Renal pelvis (tissue), 12 donors: ENCODE measurements at places on chromosomes 1 and 21.

- DNase-seq, result no peak
These were observed 751.9 kb upstream of the NEGR1 start for GRCh38 chr1:73034271-73034670.

DNA sequence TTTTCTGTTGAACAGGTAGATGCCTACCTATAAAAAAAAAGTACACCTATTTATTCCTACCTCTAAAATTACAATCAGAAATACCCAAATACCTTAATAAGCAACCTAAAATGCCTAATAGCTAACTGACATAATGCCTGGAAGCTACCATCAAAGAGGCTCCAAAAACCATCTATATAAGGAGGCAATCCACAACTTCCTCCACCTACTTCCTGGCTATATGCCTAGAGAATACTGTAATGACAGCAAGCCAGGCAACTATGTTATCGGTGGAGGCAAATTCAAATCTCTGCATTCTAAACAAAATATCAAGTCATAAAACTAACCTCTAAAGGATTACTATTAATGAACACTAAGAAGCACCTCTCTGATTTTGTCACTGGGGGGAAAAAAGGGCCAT is 10.1 kb downstream of the ZNF644 start:
- DNase-seq, result no peak

DNA sequence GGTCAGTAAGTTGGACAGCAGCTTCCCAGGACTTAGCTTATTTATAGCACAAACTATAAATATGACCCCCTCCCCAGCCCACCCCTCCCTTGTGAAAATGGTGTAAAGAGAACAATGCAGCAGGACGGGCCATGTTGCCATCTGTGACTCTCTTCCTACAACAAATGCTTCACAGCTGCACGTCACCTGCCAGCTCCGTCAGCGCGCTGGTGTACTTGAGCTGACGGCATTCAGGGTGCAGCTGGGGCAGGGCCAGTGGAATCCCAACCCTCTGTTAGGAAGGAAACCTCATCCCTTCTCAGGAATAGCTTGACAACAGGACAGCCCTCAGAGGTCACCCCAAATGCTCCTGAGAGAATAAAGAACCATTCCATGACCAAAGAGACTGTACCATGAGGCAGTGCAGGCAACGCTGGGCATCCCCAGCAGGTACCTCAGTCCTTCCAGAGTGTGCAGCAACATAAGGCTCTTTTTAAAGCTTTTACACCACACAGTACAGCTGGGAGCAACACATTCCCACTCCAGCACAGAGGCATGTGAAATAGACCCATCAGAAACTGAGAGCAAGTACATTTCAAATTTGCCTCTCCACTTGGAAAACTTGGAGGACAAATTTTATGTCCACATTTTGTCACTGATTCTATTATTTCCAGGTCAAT is 85.0 kb downstream of the ATP1A1 start:
- DNase-seq, result no peak

- DNase-seq, result no peak
These were observed 45.3 kb downstream of the WASF2 start for GRCh38 chr1:27444632-27445031.

GRCh38 chr1:218783916-218784315 is 389.8 kb upstream of the LYPLAL1 start:
- DNase-seq, result no peak

DNA sequence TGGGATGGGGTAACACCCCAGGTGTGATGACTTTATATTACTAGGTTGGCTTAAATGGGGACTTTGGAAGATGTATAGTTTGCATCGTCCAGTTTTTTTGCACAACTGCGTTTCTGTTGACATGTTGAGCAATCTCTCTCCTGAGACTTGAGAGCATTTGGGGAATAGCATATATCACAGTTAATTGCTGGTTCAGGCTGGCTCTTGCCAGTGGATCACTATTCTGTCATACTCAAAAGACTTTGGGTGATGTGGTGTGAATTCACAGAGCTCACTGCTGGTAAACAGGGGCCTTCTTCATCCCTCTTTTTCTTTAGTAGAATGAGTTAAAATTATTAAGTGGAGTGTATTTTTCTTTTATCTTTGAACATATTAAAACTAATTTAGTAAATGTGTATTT is 44.3 kb downstream of the LHX9 start:
- DNase-seq, result no peak
